ENCODE measurements at places on chromosomes 4 and X.

DNA sequence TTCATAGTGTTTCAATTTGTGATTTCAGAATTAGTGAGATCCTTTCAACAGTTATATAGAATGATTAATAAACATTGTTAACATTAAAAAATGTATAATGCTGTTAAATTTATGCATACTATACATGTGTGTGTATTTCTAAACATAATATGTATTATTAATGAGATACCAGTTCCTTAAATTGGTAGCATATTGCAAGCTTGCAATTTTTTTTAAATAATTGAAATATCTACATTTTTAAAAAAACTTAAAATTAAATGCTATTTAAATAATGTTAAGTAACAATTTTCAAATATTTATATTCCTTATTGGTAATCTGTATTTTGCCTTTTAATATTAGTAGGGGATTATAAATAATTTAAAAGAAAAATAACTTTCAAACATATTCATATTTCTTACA, 1479.5 kb upstream of the PCDH7 start:
- DNase-seq: no peak

DNA sequence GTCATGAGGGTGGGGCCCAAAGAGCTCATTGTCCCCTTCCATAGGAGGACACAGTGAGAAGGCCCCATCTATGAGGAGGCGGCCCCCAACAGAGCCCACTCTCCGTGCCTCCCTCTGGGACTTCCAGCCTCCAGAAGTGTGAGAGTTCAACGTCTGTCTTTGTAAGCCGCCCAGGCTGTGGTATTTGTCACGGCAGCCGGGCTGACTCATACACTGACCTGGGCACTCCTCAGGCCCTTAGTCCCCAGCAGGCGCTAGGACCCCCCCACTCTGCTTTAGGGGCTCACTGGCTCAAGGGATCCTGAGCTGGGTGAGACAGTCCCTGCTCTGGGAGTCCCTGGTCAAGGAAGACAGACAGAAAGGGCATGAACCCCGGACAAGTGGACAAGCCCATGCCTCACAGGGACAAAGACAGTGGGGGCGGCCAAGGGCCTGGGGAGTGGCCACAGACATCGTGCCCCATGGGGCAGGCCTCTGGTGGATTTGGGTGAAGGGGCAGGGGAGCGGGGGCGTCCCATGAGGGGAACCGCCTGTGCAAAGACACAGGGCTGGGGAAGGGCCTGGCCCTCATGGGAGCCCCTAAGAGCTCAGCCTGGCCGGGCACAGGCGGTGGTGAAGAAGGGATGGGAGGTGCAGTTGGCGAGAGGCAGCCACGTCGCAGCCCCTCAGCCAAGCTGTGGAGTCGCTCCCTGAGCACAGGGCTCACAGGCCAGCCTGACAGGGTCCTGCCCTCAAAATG, 21.5 kb downstream of the ABLIM2 start:
- DNase-seq: no peak

- no peak for DNase-seq
These were observed 875 bp downstream of the RGS12 start for GRCh38 chr4:3293401-3294391.

DNA sequence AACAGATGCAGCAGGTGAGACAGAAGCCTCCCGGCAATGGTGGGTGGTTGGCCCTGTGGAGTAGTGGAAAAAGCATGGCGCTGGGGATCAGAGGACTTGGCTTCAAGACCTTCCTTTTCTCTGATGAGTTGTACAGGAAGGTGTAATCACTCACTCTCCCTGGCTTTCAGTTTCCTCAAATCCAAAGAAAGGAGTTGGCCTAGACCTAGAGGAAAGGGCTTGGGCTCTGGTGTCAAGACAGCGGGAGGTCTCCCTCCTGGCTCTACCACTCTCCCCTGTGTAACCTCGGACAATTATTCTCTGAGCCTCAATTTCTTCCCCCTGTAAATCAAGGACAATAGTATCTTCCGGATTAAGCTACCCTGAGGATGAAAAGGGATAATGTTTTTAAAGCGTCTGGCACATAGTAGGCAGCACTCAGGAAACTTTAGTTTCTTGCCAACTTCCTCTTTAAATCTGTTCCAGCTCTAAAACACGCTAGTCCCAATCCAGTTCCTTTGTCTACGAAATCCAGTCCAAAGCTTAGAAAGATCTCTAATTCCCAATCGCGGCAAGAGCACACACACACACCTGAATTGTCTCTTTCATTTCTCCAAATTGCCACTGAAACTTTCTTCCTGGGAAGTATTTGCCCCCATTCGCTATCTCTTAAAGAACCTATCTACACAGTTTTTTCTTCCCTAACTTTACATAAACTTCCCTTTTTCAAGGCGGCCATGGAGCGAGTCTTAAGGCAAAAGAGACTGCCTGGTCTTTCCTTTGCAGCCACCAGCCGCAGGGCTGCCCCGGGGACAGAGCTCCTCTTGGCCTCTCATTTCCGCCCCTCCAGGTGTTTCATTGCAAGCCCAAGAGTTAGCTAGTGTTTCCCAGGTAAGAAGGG, 29.9 kb upstream of the GPC4 start:
- DNase-seq: no peak

- DNase-seq: no peak
These were observed 161.6 kb upstream of the PRDX4 start for GRCh38 chrX:23505531-23506303.

GRCh38 chr4:109801895-109802319, at the start of gene CFI:
Gene CFI (minus strand): TSS chr4:109801999. CDS start chr4:109801971, 28 bp downstream.
- peak; percentile 84 for DNase-seq

DNA sequence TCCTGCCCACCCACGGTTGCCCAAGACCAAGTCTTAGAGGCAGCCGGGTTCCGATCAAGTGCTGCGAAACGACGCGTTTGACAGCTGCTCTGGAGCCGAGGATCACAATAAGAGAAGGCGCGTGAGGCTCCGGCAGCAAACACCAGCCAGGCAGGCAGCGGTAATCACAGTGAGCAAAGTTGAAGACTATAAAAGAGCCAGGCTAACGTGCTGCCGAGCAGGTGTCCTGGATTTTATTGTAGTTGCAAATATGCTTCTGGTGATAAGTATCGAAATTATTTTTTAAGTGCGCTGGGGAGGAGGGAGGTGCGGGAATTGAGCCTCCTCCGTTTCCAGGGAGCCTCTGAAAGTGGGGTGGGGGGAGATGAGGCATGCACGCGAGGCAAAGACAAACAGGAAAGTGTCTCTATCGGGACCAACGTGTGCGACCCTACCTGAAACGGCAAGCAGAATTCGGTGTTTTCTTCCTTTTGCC, 590 bp downstream of the GABRA2 start:
- DNase-seq: no peak

DNA sequence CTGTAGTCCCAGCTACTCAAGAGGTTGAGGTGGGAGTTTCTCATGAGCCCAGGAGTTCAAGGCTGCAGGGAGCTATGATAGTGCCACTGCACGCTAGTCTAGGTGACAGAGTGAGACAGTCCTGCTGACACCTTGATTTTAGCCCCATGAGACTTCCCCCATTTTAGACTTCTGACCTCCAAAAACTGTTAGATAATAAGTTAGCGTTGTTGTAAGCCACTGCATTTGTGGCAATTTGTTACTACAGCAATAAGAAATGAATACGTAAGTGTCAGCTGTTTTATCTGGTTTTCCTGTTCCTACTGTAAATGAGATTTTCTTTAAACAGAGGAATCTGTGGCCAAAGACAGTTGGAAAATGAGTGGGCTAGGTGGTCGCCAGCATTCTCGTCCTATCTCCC, 83.9 kb downstream of the ARHGAP10 start:
- no peak for DNase-seq
